Spinal cord (tissue), 10 donors: ENCODE measurements at places on chromosomes 7 and 10. TPM values are rescaled to one million over a fixed set of nuclear protein-coding genes. Genes with fewer than 3 reads are reported as not detected.
A peak's percentile ranks its signal among the peaks of the same experiment; 100 is the strongest.

The UBE2H gene
- total RNA-seq = 71.0 TPM

The CNNM2 gene
- 13.0 TPM for total RNA-seq

The HHEX gene
- total RNA-seq = 6.0 TPM

The LIPJ gene
- 0.28 TPM for total RNA-seq

The VKORC1L1 gene
- 16.5 TPM for total RNA-seq

The JCAD gene
- 169 TPM for total RNA-seq

The CCL26 gene
- 1.4 TPM for total RNA-seq

The STK31 gene
- 0.83 TPM for total RNA-seq

The HOXA9 gene
- 20.4 TPM for total RNA-seq

- no peak for DNase-seq
Measured at GRCh38 chr7:13912715-13913278, 76.7 kb downstream of the ETV1 start.

DNA sequence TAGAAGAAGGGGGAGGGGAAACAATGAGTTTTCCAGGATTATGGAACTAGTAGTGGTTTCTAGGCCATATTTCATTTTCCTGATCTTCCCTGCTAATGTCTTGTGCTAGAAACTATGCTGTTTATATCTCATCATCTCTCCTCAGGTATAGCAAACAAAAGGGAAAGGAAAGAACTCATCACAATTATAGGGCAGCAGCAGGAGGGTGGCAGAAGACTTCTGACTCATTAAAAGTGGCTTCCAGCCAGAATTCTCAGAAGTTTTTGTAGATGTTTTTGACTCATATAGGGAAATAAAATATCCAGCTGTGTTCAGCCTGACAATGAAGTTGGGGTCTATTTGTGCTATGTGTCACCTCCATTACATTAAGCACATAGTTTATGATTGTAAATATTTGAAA, 6.5 kb downstream of the AHR start:
- no peak for DNase-seq

- DNase-seq = no peak
Measured at GRCh38 chr10:2759233-2759632, 308.1 kb upstream of the PFKP start.

- DNase-seq = no peak
Measured at GRCh38 chr10:92553959-92554358, 19.9 kb downstream of the IDE start.

GRCh38 chr7:3300651-3301448, at the start of gene SDK1:
TSS of gene SDK1 (plus strand) at chr7:3301252. CDS start at chr7:3301587, 335 bp downstream.
- DNase-seq = peak; percentile 90

- DNase-seq = no peak
Measured at GRCh38 chr10:59908808-59909143, 2.4 kb upstream of the CCDC6 start.

DNA sequence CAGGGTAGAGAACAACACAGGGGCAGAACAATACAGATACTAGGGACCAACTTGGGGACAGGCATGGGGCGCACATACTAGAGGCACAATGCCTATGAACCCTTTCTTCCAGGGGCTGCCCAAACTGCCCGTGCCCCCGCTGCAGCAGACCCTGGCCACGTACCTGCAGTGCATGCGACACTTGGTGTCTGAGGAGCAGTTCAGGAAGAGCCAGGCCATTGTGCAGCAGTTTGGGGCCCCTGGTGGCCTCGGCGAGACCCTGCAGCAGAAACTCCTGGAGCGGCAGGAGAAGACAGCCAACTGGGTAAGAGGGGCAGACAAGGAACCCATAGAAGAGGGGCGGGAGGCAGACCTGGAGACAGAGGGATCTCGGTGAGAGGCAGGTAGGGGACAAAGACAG, 5.8 kb downstream of the CHAT start:
- DNase-seq = no peak

- DNase-seq = no peak
Measured at GRCh38 chr7:65937296-65937695, 44.7 kb downstream of the GUSB start.

DNA sequence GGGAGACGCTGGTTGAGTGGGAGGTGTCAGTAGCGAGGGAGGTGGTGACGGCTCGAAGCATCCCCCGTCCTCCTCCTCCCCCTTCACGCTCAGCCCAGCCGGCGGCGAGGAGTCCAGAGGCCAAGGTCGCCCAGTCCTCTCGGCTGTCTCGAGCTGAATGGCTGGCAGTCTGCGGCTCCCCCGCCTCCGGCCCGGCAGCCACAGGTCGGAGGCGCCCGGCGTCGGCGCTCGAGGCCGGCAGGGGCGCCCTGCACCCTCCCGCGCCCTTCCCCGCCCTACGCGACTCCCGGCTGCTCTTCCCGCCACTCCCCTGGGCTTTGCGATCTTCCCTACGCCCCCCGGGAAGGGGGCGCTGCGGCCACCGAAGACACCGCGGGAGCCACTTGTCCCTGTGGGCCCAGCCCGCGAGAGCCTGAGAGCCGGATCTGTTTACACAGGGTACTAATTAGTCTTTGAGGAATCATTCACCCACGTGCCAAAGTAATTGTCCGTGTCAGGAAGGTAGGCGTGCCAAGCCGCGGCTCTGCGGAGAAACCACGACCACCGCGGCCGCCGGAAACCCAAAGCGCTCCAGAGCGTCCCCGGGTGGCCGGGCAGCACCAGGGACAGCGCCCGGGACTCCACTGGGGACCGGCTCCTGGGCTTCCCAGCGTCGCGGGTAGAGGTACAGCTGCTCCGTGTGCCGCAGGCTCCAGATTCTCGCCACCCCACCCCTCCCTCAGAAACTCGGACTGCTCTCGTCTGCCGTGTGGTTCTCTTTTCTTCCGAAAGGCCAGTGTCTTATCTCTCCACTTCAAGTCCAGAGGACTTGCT, at the start of gene NXPH1:
Gene NXPH1 (plus strand): TSS at position 133 of the 813 bp plus-strand sequence.
- no peak for DNase-seq

- peak; percentile 55 for DNase-seq
Measured at GRCh38 chr7:42214060-42214679, 22.8 kb downstream of the GLI3 start.

DNA sequence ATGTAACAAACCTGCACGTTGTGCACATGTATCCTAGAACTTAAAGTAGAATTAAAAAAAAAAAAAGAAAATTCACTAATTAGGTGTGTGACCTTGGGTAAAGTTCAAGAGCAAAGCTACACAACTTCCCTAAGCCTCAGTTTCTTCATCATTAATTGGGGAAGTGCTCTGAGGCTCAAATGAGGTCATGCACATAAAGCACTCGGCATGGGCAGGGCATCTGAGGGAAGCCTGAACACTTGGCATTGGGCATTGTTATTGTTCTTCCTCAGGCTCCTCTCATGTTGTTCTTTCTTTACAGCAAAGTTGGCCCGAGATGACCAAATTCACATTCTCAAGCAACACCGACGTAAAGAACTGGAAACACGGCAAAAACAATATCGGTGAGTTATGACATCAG, 21.5 kb downstream of the ALOX5 start:
- no peak for DNase-seq

DNA sequence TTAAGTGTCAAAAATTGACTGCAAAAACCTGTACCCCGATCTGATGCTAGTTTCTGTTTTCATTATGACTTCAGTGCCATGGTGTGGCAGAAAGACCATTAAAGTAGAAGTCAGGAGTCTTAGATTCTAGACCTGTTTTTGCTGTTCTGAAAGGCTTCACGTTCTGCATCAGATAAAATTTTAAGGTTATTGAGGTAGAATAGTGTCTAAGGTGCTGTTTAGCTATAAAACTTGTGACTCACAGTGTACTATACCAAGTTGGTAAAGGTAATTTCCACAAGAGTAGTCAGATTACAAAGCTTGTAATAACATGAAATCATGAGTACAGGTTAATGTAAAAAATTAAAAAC, 38.6 kb downstream of the ZNRF2 start:
- no peak for DNase-seq
